ENCODE measurements at places on chromosomes 5 and 9.

- DNase-seq, result no peak
These were observed 67.8 kb upstream of the NEURL1B start for GRCh38 chr5:172573120-172573882.

GRCh38 chr5:115472271-115473025, 72.1 kb downstream of the FEM1C start:
- no peak for DNase-seq

DNA sequence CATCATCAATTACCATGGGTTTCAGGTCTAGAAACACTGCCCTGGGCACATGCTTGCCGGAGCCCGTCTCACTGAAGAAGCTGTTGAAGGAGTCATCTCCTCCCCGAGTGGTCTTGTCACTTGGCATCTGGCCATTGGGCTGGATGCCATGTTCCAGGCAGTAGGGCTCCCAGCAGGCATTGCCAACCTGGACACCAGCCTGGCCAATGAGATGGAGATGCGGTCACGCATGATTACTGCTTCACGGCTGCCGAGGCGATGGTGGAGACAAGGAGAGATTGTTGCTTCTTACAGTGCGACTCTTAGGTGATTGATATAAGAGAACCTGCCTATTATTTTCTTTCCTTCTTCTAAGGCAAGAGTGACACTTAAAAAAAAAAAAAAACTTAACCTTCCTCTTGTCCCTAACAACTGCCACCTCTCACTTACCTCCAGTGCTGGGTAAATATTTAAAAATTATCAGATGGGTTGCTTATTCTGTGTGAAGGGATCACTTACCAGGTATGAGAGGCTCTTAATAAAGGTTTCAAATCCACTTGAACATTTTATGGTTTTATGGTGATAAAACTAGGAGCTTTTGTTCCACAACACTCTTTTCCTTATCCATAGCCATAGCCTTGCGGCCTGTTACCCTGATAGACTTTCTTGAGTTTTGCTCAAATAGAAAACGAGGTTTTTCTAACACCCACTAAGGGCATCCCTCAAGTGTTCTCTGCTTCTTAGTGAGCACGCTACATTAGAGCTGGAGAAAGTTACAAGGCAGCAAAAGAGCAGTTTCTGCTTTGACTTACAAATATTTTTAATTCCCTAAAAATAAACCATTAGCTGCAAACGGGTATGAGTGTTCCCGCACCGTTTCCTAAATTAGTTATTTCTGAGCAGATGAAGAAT, 41.2 kb downstream of the NIM1K start:
- DNase-seq, result peak; percentile 94

DNA sequence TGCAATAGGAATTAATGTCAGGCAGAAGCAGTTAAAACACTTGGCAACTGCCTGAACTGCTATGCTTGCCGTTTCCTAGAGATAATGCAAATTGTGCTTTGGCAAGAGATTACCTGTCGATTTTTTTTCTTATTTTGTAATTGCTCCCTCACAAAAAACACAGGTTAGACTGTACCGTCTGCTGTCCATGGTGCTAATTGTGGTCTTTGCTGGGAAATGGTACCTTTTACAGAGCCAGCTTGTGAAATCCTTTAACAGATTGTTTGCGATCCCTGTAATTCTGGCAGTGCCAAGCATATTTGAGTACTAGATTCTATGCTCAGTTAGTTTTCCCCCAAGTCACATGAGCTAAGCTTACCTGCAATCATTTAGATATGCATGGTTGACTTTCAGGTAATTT, 2125.8 kb upstream of the WWC1 start:
- no peak for DNase-seq

DNA sequence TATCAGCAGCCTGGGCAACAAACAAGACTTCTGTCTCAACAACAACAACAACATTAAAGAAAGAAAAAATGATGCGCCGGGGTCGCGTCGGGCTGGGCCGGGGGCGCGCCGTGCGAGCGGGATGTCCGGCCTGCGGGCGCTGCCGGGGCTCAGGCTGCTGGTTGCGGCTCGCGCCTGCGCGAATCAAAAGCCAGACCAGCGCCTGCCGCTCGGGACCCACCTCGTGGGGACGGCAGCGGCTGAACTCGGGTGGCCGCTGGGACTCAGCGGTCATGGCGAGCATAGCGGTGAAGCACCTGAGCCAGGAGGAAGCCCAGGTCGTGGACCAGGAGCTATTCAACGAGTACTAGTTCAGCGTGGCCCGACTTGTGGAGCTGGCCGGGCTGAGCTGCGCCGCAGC, 11.9 kb upstream of the NHP2 start:
- no peak for DNase-seq

DNA sequence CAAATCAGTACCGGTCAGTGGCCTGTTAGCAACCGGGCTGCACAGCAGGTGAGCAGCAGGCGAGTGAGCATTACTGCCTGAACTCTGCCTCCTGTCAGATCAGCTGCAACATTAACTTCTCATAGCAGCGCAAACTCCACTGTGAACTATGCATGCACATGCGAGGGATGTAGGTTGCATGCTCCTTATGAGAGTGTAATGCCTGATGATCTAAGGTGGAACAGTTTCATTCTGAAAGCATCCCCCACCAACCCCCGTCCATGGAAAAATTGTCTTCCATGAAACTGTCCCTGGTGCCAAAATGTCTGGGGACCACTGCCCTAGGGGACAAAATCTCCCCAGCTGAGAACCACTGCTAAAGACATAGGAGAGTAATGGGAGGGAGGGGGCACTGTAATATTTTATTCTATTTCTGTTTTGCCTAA, 51.1 kb downstream of the P4HA2 start:
- no peak for DNase-seq

DNA sequence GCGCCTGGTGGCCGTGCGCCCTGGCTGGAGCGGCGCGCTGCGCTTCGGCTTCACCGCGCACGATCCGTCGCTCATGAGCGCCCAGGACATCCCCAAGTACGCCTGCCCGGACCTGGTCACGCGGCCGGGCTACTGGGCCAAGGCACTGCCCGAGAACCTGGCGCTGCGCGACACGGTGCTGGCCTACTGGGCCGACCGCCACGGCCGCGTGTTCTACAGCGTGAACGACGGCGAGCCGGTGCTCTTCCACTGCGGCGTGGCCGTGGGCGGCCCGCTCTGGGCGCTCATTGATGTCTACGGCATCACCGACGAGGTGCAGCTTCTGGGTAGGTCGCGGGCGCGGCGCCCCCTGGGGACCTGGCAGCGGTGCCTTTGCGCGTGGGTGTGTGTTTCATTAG, 28.9 kb downstream of the NEURL1B start:
- no peak for DNase-seq

DNA sequence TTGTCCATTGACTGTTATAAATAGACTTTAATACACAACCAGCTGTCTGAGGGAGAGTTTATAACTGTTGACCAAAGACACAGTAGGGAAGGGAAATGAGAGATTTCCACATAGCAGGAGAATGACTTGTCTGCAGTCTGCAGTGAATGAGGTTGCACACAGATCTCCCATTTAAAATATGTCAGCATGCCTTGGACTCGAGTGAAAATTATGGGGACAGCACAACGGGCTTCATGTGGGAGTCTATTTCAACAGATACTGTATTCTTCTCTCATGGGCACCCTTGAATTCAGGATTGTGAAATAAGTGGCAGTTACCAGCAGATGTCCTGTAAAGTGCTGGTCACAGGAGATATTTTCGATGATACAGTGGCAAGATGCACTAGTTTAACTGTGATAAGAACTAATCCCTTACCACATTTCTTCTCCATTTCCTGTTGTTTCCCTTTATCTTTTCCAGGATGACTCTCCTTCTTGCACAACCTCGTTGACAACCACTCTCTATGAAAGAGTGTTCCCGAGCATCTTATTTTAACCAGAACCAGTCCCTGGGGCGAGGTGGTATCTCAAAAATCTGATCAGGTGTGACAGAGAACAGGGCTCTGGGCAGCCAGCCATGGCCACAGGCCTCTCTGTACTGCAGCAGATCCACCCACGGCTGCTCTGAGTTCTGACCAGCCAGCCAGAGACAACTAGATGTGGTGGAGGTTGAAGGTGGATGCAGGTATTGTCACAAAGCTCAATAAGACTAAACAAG, 51.5 kb upstream of the MAP3K1 start:
- no peak for DNase-seq

DNA sequence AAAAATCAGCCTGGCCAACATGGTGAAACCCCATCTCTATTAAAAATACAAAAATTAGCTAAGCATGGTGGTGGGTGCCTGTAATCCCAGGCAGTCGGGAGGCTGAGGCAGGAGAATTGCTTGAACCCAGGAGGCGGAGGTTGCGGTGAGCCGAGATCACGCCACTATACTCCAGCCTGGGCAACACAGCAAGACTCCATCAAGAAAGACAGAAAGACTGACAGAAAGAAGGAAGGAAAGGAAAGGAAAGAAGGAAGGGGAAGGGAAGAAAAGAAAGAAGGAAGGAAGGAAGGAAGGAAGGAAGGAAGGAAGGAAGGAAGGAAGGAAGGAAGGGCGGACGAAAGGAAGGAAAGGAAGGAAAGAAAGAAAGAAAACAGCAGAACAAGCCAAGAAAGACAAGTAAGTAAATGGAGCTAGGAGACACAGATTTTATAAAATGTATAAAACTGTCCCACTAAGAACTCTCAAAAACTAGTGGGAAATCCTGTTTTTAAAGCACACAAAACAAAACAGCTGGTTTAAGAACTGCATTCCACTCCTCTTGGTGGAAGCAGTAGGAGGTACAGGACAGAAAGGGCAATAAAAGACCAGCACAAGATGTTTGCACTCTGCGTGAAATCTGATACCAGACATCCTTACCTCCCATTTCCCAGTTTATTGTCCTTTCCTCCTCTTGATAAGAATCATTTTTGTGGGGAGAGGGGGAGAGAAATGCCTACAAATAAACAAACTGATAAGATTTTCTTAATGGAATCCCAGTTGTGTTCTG, 46.7 kb downstream of the MYO10 start:
- no peak for DNase-seq

DNA sequence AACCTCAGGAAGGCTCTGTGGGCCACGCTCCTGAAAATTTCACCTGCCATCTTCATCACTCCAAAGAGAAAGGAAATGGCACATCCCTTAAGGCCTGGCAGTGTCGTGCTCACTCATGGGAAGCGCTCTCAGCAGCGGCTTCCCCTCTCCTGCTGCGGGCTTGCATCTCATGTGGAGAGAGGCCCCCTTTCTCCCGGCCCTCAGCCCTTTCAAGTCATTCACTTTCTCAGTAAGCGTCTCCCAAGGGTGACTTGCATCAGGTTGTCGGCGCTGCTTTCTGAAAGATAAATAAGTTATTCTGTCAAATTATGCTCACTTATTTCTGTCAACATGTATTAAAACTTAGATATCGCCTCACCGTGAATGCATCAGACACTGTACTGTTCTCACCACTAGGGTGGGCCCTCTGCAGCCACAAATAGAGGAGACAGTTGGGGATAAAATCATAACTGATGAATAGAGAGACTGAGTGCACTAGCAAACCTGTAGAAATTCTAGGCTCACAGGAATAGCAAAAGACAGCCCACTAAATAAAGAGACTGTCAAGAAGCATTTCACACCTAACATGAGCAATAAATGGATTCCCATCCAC, 174.6 kb downstream of the RFK start:
- DNase-seq, result no peak

GRCh38 chr9:81559197-81559596, 130.2 kb downstream of the TLE1 start:
- no peak for DNase-seq

- DNase-seq, result peak; percentile 47
These were observed 140.8 kb downstream of the BNC2 start for GRCh38 chr9:16729651-16730050.

DNA sequence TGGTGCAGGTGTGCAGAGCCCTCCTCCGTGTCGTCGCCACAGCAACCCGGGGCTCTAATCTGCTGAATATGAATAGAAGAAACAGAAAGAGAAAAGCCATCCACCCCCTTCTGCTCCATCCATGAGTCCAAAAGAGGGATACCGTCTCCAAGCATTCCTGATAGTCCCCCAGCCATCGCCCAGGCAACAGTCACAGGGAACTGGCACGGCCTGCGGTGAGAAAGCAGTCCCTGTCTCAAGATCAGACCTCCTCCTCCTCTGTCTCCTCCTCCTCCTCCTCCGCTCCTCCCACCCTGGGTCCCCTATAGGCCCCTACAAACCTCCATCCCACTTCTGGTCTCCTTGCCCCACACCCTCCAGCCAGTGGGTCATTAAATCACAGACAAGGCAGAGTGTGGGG, 308.1 kb upstream of the MPDZ start:
- DNase-seq, result no peak

DNA sequence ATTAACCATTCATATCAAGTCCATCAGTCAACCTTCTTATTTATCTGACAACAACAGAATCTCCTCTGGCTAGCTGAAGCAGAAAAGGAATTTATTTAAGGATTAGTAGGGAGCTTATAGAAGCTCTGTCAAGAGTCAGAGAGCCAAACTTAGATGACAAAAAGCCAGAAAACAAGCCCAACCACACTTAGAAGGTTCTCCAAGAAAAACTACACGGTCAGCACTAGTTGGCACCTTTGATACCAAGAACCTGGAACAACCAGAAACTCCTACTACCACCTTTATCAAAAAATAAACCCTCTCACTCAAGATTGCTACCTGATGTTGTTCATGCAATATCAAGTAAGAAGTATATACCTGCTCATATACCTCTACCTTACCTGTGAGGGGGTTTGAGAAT, 36.9 kb downstream of the RANBP6 start:
- DNase-seq, result no peak

DNA sequence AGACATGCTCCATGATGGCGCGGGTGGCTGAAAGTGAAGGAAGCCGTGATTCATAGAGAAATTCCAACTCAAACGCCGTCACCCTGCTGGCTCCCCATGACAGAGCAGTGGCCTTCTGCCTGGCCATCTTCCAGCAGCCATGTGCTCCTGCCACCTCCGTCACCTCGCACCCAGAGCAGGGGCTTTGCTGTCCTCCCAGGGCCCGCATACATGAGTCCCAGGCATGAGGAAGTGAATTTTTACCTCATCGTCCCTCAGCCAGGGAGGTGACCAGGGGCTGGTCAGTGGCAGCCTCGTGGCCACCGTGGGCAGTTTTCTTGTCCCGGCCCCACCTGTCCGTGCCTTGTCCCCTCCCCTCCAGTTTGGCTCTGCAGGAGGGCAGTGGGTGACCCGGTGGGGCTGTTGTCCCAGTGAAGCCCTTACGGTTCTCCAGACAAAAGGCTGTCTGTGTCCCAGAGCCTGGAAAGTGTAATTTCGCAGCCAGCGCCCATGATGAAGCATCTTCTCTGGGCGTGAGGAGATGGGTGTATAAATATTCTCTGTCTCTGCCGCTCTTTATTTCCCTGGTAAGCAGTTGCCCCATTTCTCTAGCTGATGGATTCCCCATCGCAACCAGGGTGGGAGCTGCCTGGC, 124.0 kb upstream of the LMX1B start:
- no peak for DNase-seq

DNA sequence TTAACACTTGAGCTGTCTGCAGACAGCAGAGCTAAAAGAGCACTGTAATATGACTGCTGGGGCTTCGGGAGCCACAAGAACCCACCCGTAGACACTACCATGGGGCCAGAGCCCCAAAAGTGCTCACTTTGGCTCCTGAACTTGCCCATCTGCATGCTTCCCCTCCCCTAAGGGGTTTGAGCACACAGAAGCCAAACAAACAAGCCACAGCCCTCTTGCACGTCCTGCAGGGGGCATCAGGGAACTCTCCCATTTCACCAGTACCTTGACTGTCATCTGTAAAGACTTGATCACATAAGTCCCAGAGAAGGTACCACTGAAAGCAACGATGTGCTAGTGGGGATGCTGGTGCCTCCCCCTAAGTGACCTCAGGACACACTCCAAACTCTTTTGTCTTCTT, 681.8 kb downstream of the SEMA5A start:
- DNase-seq, result no peak

Data from NCI-H2029 treated with DMSO at 0.1 percent for 48 hours (cell line).